ENCODE measurements at places on chromosomes 11 and 22.

GRCh38 chr22:26783885-26784284 lies 126.5 kb downstream of the MIAT start:
- DNase-seq: no peak

DNA sequence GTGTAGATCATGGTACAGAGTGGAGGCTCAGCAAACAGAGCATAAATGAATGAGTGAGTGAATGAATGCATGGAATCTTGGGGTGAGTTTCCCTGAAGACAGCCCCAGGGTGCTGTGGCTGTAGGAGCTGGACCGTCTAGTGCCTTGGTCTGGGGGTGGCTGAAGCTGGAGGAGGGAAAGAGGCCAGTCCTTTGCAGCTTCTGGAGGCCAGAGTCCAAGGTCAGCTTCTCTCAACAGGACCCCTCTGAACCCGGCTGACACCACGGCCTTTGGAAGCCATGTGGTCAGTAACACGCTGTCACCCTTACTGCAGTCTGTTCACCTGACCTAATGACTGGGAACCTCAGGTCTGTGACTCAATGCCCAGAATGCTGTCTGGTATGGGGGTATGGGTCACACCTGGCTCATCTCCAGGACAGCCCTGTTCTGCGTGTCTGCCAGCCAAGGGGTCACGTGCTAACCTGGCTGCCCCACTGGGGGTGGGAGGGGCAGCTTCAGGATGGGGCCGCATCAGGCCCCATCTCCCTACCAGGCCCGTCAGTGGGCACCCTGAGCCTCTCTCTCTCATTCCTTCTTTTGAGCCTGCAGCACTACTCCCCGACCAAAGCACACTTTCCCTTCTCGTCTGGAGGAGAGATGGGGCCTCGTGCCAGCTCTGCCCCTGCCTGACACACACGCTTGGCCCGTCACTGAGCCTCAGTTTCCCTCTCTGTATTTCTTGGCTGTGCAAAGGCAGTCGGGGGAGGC lies 24.1 kb upstream of the CHKA start:
- DNase-seq: no peak

GRCh38 chr11:116791002-116791812 lies 472 bp downstream of the APOA5 start:
- DNase-seq: no peak

- DNase-seq: peak; percentile 13
Measured at GRCh38 chr11:110092515-110093406, at the start of gene ZC3H12C. Gene ZC3H12C (plus strand): TSS chr11:110093392. CDS start chr11:110093412, 20 bp downstream.

- DNase-seq: no peak
Measured at GRCh38 chr22:26985931-26986782, 328.8 kb downstream of the MIAT start.

- DNase-seq: no peak
Measured at GRCh38 chr22:29359469-29359868, 28.9 kb downstream of the AP1B1 start.

GRCh38 chr22:27226666-27227065 lies 569.3 kb downstream of the MIAT start:
- no peak for DNase-seq

DNA sequence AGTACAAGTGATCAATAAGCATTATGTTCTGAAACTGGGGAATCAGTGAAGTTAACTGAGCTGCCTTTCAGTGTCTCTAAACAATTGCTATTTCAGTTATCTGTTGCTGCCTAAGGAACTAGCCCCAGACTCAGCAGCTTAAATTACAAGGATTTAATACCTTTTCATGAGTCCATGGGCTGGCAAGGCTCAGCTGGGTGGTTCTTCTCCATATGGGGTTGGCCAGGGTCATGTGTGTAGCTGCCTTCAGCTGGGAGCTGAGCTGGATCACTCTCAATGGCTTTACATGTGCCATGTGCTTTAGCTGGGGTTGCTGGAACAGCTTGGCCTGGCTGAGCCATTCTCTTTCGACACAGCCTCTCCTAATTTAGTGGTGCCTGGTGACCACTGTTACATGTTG lies 295.0 kb upstream of the NCAM1 start:
- DNase-seq: no peak

DNA sequence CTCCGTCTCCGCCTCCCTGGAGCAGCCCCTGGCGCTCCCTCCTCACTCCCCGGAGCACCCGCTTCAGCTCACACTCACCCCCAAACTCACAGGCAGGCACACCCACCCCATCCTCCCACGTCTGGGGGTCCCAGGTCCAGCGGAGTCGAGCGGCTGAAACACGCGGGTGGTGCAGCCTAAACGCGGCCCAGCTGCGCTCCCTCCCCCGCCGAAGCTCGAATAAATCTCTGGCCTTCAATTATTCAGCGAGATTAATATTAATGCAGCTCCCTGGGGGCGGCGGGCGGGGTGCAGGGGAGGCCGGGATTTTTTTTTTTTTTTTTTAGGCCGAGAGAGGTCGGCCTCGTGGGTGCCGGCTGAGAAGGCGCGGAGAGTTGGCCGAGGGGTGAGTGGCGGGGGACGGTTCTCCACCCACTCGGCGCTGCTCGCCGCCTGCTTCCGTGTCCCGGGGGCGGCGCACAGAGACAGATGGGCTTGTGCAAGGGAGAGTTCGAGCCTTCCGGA lies 524 bp upstream of the SLC1A2 start:
- no peak for DNase-seq

- no peak for DNase-seq
Measured at GRCh38 chr22:43239193-43239780, 52.4 kb upstream of the TTLL12 start.

DNA sequence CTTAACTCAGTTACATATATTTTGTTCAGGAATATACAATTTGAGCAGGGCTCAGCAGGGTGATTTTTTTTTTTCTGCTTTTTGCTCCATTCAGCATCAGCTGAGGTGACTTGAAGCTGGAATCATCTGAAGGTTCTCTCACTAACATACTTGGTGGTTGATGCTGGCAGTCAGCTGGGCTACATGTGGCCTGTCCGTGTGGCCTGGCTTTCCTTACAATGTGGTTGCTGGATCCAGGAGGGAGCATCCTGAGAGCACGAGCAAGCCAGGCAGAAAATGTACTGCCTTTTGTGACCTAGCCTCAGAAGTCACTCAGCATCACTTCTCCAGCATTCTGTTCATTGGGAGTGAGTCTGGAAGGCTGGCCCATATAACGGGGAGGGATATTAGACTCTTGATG lies 151.6 kb upstream of the E2F8 start:
- no peak for DNase-seq

DNA sequence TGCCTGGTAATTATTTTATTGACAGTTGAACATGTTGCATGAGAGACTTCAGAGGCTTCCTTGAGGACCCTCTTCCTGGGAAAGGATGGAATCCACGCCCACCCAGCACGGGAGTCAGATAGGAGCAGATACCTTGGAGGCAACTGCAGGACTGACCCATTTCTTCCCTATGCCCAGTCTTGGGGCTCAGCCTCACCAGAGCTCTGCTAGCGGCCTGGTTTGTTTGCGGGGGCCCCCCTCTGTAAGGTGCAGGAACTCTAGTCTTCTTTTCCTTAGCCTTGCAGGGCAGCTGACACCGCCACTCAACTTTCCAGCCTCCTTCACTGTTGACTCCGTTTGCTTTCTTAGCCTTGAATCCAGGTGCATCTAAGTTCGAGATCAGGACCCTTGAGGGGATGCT lies 1032.8 kb downstream of the BRD1 start:
- DNase-seq: no peak
